ENCODE measurements at places on chromosomes 1 and 21.

GRCh38 chr1:77608893-77609292 is 73.6 kb downstream of the ZZZ3 start:
- DNase-seq = no peak

- DNase-seq = no peak
These were observed 22.8 kb upstream of the C2CD2 start for GRCh38 chr21:41976611-41977010.

DNA sequence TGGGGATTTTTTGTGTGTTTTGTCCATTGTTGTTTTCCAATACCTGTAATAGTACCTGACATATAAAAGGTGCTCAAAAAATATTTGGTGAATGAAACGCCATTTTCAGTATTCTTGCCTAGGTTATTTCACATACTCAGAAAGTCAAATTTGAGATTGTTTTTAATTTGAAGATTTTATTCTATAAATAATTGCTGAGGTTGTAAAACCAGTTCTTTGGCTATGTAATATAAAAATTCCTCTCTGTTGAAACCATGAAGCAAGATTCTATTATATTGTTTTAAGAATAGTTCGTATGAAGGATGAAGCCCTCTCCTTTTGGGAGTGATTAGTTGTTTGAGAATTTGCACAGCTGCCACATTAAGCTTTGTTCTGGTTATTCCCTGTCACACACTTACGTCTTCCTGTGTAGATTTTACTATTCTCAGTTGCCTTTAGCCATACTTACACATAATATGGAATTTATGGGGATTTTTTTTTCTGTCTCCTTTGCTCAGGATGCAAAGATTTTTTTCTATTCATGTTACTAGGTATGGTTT is 60.2 kb upstream of the MPC2 start:
- no peak for DNase-seq

- DNase-seq = no peak
These were observed 6.9 kb downstream of the CTTNBP2NL start for GRCh38 chr1:112402682-112403643.

DNA sequence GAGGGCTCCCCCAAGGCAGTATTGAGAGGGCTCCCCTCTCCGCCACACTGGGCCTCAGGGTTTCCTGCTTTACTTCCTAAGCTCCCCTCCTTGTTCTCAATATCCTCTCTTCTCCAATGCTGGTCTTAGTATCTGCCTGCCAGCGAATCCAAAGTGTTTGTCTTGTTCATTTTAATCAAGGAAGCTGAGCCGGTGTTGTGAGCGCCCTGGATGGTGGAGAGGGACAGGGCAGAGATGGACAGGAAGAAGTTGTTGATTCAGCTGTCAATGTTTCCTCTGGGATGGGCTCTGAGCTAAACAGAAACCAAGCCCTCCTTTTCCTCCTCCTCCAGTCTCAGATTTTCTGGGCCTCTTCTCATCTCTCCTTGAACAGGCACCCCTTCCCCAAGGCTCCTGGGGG is 5.4 kb downstream of the OLFML3 start:
- DNase-seq = no peak

DNA sequence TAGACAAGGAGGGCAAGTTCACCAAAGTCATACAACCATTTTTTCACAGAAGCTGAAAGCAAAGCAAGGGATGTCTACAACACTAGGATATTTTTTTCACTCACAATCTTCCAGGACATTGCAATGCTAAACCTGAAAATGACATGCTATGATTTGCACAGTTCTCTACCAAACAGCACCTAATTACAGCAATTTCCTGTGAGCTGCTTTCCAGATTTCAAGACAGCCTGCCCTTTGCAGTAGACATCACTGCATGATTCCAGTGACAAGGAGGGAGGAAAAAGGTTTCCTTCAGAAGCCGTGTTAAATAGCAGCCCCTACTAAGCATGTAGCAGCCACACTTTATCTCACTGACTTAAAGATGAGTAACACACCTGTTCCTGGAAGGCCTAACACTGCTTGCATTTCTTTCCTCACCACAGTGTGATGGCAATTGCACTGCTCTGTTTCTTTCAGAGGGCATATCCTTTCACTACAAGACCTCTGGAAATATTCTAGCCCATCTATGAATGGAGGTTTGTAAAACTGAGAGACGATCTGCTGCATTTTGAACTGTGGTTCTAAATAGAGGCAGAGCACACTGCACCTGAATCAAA is 97.1 kb downstream of the DUSP10 start:
- DNase-seq = no peak

DNA sequence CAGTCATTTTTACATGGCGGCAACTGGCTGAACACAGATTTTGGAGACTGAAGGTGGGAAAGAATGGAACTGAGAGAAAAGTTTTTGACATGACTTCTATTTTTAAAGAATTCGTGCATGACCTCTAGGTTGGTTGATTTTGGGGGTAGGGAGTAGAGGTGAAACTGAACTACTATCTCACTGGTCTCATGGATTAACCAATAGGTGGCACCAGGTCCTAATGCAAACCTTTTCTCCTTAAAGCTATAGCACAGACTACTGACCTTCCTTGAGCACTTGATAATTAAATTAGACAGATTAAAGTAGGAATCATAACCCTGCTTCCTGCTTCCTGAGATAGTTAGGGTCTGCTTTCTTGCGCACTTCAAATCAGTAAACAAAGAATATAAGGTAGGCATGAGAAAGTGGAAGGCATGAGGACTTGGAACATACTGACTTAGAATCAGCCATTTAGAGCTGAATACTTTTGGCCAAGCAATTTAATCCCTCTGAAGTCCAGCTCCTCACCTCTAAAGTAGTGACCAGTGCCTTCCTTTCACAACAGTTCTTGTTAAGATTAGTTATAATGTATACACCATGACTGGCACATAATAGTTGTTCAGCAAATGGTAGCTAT is 206.0 kb downstream of the CENPF start:
- no peak for DNase-seq

- no peak for DNase-seq
These were observed 20.5 kb downstream of the GLIS1 start for GRCh38 chr1:53718443-53718842.

- no peak for DNase-seq
These were observed 1.2 kb upstream of the UBAP2L start for GRCh38 chr1:154219541-154219940.

DNA sequence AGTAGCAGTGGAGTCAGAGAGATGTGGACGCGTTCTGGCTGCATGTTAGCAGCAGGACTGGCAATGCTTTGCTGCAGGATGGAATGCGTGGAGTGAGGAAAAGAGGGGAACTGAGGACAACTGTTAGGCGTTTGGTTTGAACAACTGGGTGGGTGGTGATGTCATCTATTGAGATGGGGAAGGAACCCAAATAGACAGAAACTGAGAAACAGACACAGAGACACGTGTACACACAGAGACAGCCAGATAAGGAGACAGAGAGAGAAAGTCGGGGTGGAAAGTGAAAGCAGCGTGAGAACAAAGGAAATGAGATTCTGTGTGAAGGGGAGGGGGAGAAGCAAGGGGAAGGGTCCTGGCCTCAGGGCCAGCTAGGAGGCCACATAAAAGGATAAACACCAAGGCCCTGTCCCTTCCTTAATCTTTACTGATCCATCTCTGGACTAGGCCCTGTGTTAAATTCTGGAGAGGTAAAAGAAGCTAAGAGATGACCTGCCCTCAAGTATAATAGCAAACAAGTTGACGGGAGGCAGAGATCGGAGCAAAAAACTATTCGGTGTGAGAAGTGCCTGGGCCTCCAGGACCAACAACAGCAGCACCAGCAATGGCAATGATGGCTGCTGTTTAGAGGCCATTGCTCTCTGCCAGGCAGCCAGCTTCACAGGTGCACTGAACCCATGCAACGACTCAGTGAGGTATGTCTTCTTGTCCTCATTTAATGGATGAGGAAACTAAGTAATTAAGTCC is 31.6 kb downstream of the VWA5B1 start:
- no peak for DNase-seq

DNA sequence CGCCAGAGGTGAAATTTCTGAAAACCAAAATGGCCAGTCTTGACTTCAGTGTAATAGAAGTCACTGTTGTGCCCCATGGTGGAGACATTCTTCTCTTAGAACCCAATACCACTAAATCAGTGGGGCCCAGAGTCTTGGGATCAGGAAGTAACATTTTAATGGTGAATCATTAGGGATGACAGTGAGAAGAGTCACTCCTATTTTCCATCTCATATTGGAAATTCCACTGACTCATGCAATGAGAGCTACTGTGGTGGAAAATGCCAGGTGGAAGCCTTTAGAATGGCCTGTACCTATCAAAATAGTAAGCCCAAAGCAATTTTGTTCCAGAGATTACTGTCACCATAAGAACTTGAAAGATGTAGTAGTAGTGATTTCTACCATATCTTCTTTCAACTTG is 20.6 kb upstream of the PPM1J start:
- DNase-seq = no peak

- no peak for DNase-seq
These were observed 75.4 kb downstream of the CACHD1 start for GRCh38 chr1:64545118-64545843.

DNA sequence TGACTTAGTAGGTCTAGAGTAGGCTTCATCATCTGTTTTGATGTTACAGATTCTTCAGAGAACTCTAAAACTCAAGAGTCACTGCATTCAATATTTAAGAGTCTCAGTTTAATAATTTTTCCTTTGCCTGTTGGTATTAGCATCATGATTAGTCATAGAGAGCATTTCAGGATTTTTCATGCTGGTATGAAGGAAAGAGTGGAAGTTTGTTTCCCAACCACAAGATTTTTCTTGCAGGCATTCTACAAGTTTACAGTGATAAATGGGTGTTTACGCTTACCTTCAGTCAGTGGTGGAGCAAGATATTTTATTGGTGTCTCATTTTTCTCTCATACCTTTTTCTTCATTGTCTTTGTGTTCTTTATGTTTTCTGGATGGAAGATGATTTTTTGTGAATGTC is 58.4 kb upstream of the MYOCOS start:
- no peak for DNase-seq

DNA sequence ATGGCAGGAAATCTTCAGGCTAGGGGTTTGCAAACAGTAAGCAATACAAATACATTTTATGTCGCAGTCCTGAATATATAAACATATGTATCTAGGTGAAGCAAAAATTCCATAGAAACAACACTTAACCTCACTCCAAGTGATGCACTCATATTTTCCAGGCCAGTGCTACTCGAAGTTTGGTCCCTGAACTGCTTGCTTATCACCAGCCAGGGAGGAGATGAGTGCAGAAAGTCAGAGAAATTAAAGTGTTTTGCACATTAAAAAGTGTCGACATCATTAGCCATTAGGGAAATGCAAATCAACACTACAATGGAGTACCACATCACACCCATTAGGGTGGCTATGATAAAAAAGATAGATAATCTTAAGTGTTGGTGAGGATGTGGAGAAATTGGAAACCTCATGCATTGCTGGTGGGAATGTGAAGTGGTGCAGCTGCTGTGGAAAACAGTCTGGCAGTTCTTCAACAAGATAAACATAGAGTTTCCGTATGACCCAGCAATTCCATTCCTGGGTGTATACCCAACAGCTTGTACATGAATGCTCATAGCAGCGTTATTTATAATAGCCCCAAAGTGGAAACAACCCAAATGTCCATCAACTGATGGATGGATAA is 70.5 kb upstream of the CSF1 start:
- DNase-seq = no peak

- no peak for DNase-seq
These were observed 8.2 kb downstream of the UMODL1 start for GRCh38 chr21:42079008-42079938.

GRCh38 chr21:14838400-14838799 is 226.4 kb downstream of the NRIP1 start:
- DNase-seq = no peak

- DNase-seq = no peak
These were observed 269.2 kb downstream of the NEGR1 start for GRCh38 chr1:72013161-72013560.

DNA sequence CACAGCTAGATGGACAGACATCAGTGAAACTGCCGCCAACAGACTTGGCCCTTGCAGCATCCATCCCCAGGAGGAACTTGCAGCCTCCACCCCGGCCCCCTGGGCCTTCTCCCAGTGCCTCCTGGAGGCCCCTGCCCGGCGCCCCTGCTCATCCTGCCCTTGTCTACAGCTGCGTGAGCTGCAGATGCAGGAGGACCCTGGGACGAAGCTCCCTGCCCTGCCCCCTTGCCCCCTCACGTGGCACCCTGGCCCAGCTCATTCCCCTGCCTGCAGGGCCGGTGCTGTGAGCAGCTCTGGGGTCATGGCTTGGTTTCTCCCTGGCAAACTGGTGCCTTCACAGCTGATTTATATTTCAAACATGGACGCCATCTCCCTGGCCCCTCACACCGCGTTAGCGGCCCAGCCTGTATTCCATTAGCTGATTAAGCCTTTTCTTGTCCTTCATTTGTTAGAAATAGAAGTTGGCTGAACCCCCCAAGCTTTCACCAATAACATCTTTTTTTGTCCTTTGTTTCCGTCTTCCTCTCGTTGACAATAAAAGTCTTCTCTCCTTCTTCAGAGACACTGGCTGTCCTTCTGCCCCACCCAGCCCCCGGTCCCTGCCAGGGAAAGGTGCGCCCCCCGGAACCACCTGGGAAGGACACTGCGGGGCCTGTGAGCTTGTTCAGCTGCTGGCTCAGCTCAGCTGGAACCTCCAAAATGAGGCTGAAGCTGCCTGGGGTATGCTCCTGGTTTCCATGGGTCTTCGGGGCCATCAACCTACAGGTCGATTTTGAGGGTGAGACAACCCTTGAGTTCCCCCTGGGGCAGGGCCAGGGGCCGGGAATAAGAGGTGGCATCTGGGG is 34.0 kb upstream of the SLC19A1 start:
- no peak for DNase-seq

GRCh38 chr1:54614563-54614962 is 8.8 kb downstream of the FAM151A start:
- DNase-seq = no peak

DNA sequence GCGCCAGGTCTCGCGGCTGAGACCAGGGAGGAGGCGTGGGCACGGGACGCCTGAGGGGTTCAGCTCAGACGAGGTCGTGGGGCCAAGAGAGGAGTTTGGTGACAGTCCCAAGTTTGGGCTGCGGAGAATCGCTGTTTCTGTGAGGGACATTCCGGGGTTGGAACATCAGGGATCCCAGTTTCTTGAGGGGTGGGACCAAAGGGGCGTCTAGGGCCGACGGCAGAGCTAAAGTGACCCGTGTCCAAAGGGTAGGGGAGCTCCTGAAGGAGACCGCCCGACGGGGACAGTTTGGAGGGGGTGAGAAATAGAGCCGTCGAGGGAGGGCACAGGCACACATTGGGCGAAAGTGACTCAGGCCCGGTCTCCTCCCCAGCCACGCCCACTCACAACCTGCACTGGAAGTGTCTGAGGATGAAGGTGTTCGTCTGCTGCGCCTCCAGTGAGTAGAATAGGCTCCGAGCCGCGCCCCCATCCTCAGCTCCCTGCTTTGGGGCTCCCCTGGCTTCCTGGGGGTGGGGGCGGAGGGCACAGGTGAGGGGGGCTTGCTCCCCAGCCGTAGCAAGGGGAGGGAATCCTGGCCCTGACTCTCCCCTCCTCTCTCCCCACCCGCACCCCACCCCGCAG is 7.0 kb downstream of the EFNA3 start:
- no peak for DNase-seq
